ENCODE measurements at places on chromosomes 16 and 17.

DNA sequence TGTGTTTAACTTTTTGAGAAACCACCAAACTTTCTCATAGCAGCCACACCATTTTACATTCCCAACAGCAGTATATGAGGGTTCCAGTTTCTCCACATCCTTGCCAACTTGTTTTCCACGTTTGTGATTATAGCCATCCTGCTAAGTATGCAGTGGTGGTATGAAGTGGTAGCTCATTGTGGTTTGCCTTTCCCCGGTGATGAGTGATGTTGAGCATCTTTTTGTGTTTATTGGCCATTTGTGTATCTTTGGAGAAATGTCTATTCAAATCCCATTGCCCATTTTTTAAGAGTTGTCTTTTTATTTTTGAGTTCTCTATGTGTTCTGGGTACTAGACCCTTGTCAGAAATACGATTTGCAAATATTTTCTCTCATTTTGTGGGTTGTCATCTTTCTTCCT is 17.4 kb downstream of the SF3B3 start:
- no peak for DNase-seq

- no peak for DNase-seq
These were observed 28.1 kb upstream of the MLYCD start for GRCh38 chr16:83870830-83871229.

DNA sequence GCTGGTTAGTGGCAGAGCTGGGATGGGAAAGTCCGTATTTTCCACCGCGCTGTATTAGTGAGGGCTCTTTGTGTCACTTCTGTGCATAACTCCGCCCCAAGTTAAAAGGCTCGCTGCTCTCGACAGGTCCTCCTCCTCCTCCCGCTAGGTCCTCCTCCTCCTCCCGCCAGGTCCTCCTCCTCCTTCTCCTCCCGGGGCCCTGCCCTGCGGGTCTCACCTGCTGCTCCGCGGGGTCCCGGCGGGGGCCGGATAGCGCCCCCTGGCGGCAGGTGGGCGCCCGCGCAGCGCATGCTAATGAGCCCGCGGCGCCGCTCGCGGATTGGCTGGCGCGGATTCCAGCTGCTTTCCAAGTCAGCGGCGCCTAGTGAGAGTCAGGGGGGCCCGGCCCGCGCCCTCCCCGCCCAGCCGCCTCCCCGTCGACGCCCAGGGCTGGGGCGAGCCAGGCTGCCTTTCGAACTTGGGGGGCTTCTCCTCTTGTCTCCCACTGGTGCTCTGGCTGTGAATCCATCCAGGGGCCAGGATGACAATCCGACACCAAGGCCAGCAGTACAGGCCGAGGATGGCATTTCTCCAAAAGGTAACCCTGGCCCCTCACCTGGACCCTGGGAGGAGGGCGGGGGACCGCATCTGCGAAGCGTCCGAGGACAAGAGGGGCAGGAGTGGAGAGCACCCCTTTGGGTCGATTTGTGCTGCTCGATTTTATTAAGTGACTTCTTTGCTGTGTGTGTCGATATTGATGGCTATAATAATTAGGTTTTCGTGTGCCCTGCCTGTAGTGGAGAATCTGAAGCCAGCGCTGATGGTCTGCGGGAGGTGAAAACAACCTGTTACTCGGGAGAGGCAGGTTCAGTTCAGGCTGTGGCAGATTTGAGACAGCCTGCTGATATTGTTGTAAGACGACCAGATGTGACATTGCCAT is at the start of gene RGS9:
RGS9 (plus strand) TSS at position 350 of the 919 bp plus-strand sequence; CDS start at position 521, 171 bp downstream.
- DNase-seq, result no peak

DNA sequence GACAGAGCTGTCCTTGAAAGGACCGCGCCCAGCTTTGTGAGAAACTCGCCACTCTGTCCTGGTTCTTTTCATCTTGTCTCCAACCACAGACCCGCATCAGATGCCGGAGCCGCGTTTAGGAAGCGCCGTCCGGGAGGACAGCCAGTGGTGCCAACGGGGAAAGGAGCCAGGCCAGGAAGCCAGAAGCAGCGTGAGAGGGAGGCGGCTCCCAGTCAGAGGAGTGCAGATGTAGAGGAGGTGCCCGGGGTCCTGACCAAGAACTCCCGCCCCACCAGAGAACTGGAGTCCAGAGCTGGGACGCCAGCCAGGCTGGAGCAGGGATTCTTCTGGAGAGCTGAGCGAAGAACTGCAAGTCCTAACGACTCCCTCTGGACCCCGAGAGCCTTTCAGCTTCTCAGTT is 49.3 kb upstream of the TNRC6C start:
- DNase-seq, result no peak
